ENCODE measurements at places on chromosomes 12 and 14.

- DNase-seq = no peak
Observed at GRCh38 chr14:51824191-51824590, 36.2 kb upstream of the GNG2 start.

- DNase-seq = no peak
Observed at GRCh38 chr14:72546344-72547016, 347.4 kb downstream of the DPF3 start.

GRCh38 chr14:100409651-100410050 lies 86.5 kb downstream of the SLC25A47 start:
- no peak for DNase-seq

GRCh38 chr12:82723093-82723492 lies 36.4 kb downstream of the TMTC2 start:
- no peak for DNase-seq

DNA sequence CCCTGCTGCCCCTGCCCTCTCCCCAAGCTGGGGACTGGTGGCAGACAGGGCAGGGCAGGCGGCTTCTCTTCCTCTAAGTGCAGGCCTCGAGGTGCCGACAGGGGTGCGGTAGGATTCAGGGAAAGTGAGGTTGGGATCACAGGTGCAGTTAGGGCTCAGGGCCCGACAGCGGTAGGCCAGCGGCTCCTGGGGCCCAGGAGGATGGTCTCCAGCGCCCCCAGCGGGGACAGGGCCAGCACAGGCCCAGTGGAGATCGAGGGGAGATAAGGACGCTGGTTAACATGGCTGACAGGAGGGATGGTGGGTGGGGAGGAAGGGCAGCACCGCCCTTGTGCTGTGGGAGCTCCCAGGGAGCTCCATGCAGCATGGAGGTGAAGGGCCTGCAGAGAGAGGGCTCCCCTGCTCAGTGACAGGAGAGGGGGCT lies 935 bp upstream of the CRIP1 start:
- DNase-seq = no peak

GRCh38 chr14:95048771-95049312 lies 108.5 kb downstream of the DICER1 start:
- no peak for DNase-seq

DNA sequence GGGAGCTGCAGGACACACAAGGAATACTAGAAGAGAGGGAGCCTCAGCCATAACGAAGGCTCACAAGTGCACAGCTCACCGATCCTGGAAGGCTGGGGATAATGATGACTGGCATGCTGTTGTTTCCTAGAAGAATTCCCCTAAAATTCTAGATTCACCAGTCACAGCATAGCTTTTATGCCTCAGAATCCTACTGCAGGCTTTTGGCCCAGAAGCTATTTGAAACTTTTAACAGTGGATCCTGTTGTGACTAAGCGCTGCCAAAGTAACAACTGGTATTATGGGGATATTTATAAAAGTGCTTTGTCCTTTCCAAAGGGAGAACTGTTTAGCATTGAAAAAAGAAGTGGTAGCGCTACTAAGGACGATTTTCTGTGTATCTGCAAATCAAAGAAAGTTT lies 214.1 kb upstream of the PELI2 start:
- DNase-seq = no peak

DNA sequence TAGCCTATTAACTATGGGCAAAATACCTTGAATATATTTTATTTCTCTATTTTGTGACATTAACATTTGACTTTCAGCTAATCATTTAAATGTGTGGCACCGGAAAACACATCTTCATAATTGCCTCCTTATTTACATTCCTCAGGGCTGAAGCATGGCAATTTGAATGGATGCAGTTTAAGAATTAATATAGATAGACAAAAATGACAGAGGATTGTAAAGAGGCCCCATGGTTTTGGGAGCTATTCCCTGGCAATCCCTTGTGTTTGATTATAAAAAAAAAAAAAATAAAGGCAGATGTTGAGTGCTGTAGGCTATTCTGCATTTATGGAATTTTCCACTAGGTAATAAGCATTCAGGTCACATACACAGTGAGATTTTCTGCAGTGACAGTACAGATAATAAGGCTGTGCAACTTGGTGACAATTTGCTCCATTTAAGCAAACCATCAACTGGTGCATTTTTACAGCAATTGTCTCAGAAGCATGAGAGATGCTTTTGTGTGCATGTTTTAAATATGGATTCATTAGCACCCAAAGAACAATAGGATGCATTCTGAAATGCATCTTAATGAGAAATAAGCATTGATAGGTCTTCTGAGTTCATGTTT lies 123.2 kb upstream of the SLC38A4 start:
- DNase-seq = no peak

DNA sequence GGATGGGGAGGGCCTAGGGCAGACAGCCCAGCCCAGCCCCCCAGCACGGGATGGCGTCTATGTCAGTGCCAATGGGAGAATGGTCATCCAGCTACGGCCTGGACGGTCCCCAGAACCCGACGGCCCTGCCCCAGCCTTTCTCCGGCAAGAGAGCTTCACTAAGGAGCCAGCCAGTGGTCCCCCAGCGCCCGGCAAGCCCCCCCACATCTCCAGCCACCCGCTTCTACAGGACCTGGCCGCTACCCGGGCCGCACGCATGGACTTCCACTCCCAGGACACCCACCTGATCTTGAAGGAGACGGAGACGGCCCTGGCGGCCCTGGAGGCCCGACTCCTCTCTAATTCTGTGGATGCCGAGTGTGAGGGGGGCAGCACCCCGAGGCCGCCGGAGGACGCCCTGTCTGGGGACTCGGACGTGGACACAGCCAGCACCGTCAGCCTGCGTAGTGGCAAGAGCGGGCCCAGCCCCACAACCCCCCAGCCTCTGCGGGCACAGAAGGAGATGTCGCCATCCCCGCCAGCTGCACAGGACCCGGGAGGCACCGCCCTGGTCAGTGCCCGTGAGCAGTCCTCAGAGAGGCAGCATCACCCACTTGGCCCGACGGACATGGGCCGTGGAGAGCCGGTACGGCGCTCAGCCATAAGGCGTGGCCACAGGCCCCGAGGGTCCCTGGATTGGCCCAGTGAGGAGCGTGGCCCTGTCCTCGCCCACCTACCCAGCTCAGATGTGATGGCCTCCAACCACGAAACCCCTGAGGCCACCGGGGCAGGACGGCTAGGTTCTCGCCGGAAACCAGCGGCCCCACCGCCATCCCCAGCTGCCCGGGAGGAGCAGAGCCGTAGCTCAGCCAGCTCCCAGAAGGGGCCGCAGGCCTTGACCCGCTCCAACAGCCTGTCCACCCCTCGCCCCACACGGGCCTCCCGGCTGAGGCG lies 21.9 kb downstream of the CEP170B start:
- no peak for DNase-seq

- no peak for DNase-seq
Observed at GRCh38 chr14:74596741-74597450, 15.1 kb downstream of the LTBP2 start.

DNA sequence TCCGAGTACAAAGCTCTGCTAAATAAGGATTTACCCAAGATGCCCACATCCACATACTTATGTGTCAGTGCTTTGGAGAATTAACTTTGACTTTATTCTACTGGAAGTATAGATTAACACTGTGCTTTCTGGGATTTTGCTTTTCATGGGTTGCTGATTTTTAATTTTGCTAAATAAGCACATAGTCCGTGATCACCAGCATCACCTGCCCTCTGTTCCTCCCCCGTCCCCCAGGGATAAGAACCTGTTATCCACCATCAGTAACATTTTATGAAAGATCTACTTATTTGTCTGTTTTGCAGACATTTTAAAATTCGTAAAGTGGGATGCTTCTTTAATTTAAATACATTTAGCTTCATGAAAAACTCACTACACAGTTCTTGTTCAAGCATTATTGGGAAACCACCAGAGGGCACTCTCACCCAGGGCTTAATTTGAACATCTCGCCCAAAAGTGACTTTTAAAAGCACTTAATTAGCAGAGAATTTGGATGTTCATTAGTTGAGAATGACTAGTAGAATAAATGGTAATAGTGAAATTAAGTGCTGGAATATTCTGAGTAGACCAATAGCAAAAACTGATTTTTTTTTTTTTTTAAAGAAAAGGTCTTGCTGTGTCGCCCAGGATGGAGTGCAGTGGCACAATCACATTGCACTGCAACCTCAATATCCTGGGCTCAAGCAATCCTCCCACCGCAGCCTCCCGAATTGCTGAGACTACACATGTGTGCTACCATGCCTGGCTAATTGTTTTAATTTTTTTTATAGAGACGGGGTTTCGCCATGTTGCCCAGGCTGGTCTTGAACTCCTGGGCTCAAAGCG lies 35.7 kb downstream of the MRPL42 start:
- DNase-seq = peak; percentile 64
